ENCODE measurements at places on chromosomes 5 and 9.
A peak's percentile ranks its signal among the peaks of the same experiment; 100 is the strongest.

DNA sequence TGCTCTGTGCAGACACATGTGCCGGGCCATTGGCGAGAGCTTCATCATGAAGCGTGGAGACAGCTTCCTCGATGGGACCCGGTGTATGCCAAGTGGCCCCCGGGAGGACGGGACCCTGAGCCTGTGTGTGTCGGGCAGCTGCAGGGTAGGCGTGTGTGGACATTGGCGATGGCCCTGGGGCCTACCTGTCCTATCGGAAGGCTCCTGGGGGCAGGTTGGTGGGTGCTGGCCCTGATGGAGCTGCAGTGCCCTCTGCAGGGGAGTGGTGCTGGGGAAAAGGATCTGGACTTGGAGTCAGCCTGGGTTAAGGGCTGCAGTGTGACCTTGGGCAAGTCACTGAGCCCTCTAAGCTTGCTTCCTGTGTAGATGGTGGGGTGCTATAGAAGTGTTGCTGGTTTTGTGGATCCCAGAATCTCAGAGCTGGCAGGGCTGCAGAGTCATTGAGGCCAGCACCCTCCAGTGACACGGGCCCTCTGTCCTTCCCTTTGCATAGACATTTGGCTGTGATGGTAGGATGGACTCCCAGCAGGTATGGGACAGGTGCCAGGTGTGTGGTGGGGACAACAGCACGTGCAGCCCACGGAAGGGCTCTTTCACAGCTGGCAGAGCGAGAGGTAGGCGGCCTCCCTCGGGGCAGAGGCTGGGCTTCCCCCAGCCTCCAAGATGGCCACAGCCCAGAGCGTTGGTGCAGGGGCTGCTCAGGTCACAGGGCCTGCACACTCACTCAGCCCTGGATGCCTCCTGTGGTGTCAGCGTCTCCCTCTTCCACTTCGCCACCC is 15.8 kb downstream of the ADAMTS13 start:
- DNase-seq = no peak

DNA sequence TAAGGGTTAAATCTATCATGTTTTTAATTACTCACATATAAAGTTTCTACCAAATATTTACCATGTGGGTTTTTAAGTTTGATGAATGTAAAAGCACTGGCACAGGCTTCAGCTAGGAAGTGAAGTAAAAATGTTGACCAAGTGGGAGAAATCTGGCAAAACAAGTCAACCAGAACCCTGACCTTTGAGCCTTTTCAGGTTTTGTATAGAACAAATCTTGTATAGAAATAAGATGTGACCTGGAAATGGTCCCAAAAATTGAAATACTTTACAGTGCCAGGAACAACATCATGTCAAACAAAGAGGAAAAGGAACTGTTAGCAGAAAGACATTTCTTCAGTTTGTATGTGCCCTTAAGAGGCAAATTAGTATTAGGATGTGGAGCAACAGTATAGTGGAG is 137.6 kb downstream of the CCDC192 start:
- DNase-seq = no peak

DNA sequence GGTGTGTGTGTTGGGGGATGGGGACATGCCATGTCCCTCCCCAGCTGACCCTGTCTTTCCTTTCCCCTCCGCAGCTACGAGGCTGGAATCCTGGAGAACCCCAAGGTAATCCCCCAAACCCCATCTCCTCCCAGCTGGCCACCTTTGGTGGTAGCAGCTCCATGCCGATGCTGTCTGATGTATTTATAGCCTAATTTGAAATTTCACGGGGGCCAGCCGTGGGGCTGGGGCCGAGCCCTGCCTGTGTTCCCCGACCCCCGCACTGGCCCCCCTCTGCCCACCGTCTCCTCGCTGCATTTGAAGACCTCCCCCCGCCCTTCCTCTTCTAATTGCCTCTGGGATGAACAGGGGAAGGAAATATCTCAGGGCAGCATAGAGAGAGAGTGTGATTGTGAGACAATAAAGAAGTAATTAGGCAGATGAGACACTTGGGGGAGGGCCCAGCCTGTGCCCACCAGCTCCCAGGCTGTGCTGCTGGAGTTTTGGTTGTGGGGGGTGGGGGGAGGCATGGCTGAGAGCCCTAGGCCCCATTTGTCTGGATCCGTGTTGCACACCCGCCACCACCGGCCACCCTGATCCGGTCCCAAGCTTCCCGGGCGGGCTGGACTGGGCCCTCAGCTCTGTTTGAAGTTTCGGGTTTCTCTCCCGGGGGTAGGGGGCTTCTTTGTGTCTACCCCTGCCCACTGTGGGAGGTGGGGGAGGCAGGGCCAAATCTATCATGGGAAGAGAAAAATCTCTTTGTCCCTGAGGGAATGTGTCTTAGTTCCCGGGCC is 26.8 kb downstream of the ASS1 start:
- DNase-seq = no peak

GRCh38 chr9:35395706-35396101 is 94.2 kb upstream of the RUSC2 start:
- no peak for DNase-seq

GRCh38 chr5:21686706-21687105 is 1166.4 kb downstream of the CDH12 start:
- no peak for DNase-seq

GRCh38 chr5:149325166-149325735 is 20.0 kb upstream of the GRPEL2 start:
- DNase-seq = no peak

DNA sequence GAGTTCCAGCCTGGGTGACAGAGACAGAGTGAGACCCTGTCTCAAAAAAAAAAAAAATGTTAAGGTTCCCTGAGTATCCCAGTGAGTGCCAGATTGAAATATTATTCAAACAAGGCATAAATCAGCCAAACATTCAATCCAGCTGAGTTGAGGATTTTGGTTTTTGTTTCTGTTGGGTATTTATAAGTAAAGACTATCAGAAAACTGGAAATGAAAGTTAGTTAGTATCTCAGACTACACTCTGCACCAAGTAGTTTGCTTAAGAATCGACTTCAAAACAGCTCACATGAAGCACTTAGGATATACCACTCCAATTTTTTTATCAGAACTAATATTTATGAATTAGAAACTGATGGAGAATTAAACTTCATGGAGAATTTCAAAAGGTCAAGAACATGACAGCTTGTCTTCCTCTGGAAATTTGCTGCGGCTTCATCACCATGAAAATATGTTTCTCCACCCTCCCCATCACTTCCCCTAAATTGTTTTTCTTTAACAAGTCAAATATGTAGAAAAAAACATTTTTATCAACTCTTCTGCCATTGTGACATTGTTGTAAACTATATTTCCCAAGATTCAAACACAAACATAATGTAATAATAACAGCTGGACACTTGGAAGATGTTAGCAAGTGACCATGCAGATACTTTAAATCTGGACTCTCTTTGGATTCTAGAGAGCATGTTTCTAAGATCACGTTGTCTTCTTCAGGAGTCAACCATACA is 110.0 kb upstream of the PTGER4 start:
- no peak for DNase-seq

DNA sequence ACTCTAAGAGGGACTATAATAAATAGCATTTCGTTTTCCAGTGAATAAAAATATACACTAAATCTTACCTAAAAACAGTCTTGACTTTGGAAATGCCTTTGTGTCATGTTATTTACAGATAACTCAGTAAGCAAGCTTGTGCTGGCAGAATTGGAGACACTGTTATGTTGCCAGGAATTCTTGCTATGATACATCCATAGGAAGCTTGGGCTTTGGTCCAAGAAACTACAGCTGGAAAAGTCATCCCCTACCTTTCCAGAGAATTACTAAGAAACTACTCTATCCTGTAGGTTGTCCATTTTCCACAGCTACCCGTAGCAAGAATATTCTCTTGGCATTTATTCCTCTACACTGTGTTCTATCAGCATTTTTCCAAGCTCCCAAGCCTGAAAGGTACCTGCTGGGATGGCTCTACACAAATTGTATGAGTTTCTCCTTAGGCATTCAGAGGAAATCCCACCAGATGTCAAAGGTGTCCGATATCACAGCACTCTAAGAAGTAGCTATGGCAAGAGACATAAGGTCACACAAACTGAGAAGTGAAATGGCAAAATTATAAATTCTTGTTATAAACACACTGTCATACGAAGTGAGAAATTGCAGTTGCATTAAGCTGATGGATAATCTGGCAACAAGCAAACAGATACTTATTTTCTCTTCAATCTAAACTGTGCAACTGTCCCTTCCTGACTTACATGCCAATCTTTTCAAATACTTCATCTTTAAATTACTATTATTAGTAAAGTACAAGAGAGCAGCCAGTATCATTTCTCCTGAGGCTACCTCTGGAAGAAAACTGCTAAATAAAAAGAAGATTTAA is 68.5 kb downstream of the MCTP1 start:
- DNase-seq = no peak

DNA sequence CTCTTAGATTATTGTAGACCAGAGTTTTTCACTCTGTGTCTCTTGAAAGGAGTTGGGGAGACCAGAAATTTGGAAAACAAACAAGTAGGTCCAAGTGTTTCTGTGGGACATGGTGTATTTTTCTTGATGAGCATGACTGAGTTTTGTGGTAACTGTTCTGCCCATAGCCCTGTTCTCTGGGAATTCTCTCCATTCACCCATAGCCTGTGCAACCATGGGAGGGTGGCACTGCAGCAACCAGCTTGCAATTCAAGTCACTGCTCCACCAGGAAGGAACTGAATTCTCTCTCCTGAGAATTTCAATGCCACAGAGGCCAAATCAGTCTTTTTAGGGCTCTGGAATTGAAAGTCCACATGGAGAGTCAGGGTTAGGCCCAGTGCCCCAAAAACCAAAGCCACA is 475.3 kb upstream of the TRPC7 start:
- no peak for DNase-seq

- DNase-seq = no peak
These were observed 563.9 kb upstream of the TLE4 start for GRCh38 chr9:79007701-79008483.

GRCh38 chr9:89844535-89844934 is 239.7 kb downstream of the GADD45G start:
- DNase-seq = no peak

GRCh38 chr5:115458003-115458409 is 86.6 kb downstream of the FEM1C start:
- no peak for DNase-seq

GRCh38 chr9:20384642-20385041 is 237.7 kb downstream of the MLLT3 start:
- DNase-seq = no peak

- DNase-seq = no peak
These were observed 188.6 kb downstream of the CARTPT start for GRCh38 chr5:71907608-71908145.

- no peak for DNase-seq
These were observed 94.5 kb downstream of the LMX1B start for GRCh38 chr9:126708178-126708577.

DNA sequence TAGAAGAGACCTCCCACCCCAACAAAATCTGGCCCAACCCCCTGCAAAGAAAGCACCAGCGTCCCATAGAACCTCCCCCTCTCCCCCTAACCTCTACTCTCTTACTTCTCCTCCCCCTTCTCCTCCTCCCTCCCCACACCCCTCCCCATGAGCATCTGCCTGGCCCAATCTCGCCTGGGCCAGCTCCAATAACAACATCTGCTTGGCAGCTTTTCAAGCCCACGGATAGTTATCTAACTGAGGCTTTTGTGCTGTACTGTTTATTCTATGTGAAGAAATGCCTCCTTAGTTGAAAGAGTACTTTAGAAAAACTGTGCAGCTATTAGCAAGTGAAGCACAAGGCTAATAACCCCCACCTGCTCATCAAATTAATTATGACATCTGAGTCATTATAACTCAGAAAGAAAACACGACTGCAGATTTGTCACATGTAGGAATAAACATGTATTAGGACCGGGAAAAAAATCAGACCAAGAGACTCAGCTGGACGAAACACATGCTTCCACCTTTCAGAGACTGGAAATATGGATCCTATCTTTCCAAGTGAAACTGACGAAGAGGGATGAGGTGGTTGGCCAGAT is 42.8 kb downstream of the NFIB start:
- DNase-seq = no peak

DNA sequence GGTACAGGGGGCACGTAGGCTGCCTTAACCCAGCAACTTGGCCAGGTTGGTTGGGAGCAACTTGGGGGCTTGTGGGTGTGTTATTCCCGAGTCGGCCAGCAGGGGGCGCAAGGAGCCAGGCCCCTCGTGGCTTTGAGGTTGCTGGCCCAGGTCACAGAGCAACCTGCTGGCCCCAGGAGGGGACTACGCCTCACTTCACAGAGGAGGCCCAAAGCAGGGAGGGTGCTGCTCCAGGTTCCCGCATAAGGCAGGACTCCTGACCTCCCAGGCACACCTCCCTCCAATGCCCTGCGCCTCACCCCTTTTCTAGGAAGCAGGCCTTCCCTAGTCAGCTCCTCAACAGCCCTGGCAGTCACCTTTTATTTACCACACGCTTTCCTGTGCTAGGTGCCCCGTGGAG is 18.1 kb downstream of the KYAT1 start:
- peak; percentile 89 for DNase-seq

DNA sequence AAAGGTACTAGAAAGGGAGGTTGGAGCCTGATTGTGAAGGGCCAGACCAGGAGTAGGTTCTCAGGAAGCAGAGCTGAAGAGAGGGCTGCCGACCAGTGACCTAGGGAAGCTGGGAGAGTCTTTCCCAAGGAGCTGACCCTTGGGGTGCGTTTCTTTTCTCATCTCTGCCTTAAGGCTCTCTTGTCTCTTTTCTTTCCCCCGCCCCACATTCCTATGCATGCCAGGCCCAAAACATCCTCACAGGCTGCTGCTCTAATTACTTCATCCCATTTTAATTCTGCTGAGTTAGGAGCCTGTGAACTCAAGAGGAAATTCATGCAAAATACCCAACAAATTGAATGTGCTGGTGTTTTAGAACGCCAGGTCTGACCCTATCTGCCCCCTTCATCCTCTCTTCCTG is 46.9 kb upstream of the HSPA9 start:
- peak; percentile 24 for DNase-seq

- no peak for DNase-seq
These were observed 42.5 kb downstream of the ITGA2 start for GRCh38 chr5:53031695-53032096.

- DNase-seq = no peak
These were observed 47.2 kb upstream of the PCAT7 start for GRCh38 chr9:94507531-94508258.

- DNase-seq = no peak
These were observed 9.9 kb downstream of the PAPPA start for GRCh38 chr9:116163293-116164055.

DNA sequence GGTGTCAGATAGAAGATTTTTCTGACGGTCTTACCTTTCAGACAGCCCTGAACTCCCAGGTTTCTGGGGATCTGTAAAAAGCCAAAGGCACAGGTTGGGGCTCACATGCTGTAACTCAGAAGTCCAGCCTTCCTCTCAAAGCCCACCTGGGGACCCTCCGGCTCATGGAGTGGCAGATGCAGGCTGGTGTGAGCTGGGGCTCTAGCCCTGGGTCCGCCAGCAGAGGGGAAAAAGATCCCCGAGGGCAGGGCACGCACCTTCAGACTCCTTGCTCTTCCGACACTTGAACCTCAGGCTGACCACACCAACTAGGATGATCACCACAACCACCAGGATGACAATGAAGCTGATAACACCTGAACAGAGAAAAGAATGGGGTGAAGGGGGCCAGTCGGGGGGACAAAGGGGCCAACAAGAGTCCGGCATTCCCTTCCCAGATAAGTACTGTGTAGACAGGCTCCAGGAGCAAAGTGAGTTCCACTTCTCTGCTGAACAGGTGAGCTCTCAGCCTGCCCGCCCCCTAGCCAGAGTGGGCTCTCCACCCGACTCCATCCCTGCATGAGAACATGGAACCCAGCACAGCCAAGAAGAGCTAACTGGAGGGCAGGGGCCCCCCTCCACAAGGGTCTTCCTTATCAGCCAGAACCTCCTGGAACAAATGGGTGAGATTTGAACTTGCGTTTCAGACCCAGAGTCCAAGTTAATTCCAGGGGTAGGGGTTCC is 7.8 kb downstream of the ECSCR start:
- DNase-seq = no peak
